GM12864 (cell line): ENCODE measurements at places on chromosomes 11 and 22.

DNA sequence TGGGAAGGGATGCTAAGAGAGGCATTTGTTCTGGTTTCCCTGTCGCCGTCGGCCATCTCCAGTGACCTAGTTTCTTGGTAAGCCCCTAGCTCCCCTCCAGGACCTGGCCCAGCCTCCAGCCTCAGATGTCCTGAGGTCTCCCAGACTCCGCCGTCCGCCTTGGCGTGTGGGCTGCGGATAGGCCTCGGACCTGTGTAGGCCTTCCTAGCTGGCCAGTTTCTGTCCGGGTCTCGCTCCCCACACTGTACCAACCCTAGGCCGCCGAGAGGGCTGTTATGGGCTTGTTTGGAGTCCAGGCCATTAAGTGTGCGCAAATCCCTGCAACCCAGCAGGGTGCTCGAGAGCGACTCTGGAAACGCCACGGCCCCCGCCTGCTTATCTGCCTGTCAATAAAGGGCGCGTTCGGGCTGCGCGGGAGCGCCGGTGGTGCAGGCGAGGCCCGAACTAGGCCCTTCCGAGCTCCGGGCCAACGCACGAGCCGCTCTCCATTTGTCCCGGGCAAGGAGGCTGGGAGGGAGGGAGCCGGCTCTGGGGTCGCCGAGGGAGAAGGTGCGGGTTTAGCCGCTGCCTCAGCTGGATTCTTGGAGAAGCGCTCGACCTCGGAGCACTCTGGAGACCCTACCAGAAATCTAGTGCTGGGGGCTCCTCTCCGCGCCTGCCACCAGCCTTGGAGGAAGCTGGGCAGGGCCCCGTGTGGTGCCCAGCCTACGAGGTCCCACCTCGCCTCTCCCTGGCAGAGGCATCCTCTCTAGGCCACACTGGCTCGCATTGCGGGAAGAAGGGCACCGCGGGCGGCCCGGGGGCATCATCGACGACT lies 8.7 kb upstream of the PAX6 start:
- DNase-seq: no peak

GRCh38 chr11:66953081-66953833 lies 4.9 kb downstream of the PC start:
- no peak for DNase-seq

- no peak for DNase-seq
These were observed 539.1 kb downstream of the FAM181B start for GRCh38 chr11:82194521-82194920.

GRCh38 chr11:31997955-31998354 lies 92.9 kb upstream of the RCN1 start:
- no peak for DNase-seq
